ENCODE measurements at places on chromosomes 1 and 21. TPM values are rescaled to one million over a fixed set of nuclear protein-coding genes. Genes with fewer than 3 reads are reported as not detected.

Gene PGLYRP3
- total RNA-seq: not detected

Gene NUF2
- 1.3 TPM for total RNA-seq

GRCh38 chr1:15755021-15755645, 3.5 kb upstream of the FBLIM1 start:
- DNase-seq: no peak

DNA sequence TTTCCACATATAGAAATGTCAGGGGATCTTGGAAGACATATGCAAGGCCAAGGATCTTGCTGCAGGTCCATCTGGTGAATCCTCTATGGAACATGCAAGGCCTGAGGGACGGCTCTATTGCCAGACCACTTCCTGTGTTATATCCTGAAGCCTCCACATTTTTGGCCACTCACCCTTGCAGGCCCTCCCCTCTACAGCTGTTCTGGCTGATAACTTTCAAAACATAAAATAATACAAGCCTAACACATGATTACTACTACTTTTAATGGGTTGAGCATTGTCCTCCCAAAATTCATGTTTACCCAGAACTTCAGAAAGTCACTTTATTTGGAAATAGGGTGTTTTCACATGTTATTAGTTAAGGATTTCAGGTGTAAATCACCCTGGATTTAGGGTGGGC, 18.5 kb upstream of the LYPLAL1 start:
- no peak for DNase-seq

DNA sequence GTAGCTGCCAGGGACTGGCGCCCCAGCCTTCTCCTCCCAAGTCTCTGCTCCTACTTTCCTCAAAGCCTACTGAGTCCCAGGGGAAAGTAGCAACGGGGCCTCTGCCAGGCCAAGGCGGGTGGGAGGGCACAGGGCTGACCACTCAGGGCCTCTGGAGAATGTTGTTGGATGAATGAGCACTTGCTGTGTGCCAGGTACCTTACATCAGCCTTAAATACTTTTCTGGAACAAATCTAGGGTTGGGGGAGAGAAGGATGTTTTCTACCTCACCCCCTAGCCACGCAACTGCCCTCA, 119.3 kb upstream of the ZBTB40 start:
- no peak for DNase-seq

GRCh38 chr1:160090760-160091159, 7.7 kb downstream of the IGSF8 start:
- no peak for DNase-seq

Gene HHIPL2
- total RNA-seq: 0.47 TPM

DNA sequence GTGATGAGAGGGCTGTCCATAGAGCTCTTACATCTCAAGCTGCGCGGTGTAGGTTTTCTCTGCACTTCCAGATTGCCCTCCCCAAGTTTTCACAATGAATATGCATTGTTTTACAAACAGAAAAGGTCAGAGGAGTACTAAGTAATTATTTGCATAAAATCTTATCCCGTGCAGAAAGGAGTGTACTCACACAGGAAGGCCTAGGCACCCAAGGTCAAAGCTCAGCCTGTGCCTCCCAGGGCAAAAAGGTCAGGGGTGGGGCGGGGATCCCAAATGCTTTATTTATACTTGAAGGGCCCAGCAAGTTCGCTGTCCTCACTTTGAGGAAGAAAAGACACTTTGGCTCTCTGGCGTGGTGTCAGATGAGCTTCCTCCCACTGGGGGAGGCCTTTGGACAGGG, 10.3 kb upstream of the KCNE1 start:
- no peak for DNase-seq

Gene NBPF3
- total RNA-seq: 10.1 TPM

Gene ACBD3
- total RNA-seq: 34.8 TPM

Gene DUSP10
- 11.2 TPM for total RNA-seq

DNA sequence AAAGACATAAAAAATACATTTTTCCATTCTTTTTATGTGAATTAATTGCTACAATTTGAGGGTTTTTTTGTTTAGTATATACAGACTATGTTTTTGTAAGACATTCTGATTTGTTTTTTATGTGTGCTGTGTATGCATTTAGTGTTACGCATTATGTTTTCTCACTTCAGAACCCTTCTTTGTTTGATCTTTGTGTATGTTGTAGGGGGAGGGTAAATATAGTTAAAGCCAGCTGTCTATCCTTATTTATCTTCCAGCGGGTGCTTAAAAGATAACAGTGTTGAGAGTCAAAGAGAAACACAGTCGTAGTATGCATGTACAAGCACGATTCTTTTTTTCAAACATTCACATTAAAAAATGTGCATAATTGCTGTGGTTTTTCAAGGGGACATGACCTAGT, 97.5 kb upstream of the KIAA1614 start:
- no peak for DNase-seq

- no peak for DNase-seq
These were observed 237.9 kb downstream of the PBX1 start for GRCh38 chr1:164796916-164797315.

GRCh38 chr1:89305493-89305892, 32.8 kb upstream of the GBP5 start:
- DNase-seq: no peak

- DNase-seq: no peak
These were observed 77.5 kb upstream of the ACTRT2 start for GRCh38 chr1:2943686-2944260.

DNA sequence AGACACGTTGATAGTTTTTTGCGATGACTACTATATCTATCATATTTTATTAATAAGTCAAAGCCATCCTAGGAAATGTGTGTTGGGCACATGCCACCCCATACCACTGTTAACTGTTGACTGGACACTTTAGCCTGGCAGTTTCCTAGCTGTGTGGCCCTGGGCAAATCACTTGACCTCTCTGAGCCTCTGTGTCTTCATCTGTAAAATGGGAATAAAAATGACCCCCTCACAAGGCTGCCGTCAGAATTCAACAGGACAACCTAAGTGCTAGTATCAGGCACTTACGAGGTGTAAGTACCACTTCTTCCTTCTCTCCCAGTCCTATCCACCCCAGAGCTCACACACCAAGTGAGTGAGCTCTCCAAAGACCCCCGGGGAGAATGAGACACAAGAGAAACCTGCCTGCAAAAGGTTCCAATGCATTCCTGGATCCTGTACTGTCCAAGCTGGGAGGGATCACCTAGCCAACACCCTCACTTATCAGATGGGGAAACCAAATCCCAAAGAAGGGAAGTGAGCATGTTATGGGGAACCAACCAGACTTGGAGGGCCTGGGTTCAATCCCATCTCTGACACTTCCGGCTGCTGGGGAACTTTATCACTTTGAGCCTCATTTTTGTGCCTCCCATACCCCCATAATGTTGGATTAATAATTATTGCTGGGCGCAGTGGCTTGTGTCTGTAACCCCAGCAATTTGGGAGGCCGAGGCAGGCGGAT, 24.9 kb downstream of the HSPG2 start:
- DNase-seq: no peak

- no peak for DNase-seq
These were observed 20.0 kb downstream of the NOL9 start for GRCh38 chr1:6534248-6534822.

Gene STMN1
- total RNA-seq: 742 TPM

DNA sequence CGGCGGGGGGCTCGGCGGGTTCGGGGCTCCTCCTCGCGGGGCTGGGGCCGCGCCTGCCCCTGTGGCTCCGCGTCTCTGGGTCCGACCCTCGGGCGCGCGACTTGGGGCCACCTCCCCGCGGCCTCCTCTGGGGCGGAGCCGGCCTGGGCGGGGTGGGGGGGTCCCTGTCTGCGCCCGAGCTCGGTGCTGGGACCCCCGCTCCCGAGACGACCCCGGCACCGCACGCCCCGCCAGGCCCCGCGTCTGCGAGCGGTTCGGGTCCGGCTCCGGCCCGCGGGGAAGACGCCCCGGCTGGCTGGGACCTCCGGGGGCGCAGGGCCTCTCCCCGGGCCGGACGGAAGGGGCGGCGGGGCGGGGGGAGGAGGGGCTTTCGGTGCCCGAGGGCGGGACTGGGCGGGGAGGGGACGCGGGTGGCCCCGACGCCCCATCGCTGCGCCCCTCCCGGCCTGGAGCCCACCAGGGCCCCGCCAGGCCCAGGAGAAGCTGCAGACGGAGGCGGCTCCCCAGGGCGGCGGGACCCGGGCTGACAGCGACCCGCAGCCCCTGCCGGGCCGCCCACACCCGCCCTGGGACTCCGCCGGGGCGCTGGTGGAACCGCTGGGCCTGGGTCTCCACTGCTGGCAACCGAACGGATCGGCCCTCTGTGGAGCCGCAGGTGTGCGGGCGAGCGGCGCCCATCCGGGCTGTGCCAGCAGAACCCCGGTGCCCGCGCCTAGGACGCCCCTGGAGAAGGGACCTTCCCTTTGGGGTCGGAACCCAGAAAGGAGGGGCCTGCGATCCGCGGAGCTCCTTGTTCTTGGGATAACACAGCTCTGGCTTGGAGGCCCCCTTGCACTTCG, 610 bp downstream of the COL6A2 start:
- no peak for DNase-seq

Gene IL19
- not detected for total RNA-seq

Gene CRNN
- not detected for total RNA-seq

- no peak for DNase-seq
These were observed 614.5 kb upstream of the ADGRL2 start for GRCh38 chr1:81186261-81186660.

Gene YBX1
- total RNA-seq: 96.4 TPM

DNA sequence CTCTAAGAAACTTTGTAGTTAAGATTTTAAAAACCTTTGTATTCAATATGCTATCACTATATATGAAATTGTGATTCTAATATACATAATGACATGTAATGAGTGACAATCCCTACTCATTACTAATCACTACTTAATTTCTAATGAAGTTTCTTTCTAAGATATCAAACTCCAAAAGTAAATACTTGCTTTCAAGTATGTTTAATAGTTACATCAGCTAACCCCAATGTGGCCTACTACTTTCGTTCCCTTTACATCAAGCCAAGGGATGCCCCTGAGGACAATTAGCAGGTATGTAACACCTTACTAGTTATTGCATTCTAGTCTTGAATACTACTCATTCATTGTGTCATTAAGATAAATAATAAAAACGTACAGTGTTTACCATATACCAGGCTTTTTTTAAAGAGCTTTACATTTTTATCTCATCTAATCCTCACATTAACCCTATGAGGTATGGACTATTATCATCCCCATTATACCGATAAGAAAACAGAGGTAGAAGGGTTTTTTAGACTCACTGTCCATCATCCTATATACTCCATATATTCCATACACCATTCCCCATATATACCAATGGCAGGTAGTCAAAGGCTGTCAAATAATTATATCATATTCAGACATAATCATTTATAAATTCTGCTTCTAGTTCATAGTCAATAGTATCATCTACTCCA, 4.2 kb downstream of the PPP1R15B start:
- DNase-seq: no peak

Gene COL9A2
- 23.3 TPM for total RNA-seq

Gene LCE1C
- total RNA-seq: not detected

GRCh38 chr1:52237430-52237829, 95.5 kb downstream of the ZFYVE9 start:
- DNase-seq: no peak

- DNase-seq: no peak
These were observed 112.5 kb upstream of the NBPF11 start for GRCh38 chr1:148264374-148265276.

DNA sequence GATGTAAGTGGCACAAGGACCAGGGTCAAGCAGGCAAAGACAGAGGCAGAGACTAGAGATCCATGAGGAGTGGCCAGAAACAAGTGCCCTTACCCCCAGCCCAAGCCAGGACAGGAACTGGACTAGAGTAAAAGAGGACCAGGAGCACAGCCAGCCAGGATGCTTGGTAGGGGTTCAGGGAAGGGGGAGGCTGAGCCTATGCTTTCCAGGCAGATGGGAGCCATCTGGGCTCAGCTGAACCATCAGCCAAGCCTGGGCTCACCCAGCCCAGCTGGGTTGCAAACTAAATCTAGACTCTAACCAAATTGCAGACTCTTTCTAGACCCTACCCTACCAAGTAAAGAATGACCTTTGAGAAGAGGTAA, 15.2 kb downstream of the PDZK1IP1 start:
- DNase-seq: peak; percentile 37

GRCh38 chr1:200660719-200661118, 9.0 kb downstream of the DDX59 start:
- no peak for DNase-seq

GRCh38 chr1:39842030-39842678, 41.1 kb downstream of the TRIT1 start:
- DNase-seq: no peak

Gene CD1E
- not detected for total RNA-seq

- DNase-seq: no peak
These were observed 49.0 kb upstream of the LRP8 start for GRCh38 chr1:53376742-53377437.

Gene HSD17B7
- total RNA-seq: 15.8 TPM

GRCh38 chr1:56584910-56585528, 5.7 kb upstream of the PLPP3 start:
- DNase-seq: no peak
